HL-60 (cell line): ENCODE measurements at places on chromosomes 11 and 22.
A peak's percentile ranks its signal among the peaks of the same experiment; 100 is the strongest.

- no peak for DNase-seq
These were observed 252.2 kb upstream of the MTNR1B start for GRCh38 chr11:92717240-92717639.

- no peak for DNase-seq
These were observed 9.4 kb downstream of the CDC45 start for GRCh38 chr22:19488884-19489843.

- DNase-seq = no peak
These were observed 11.1 kb upstream of the PHLDA2 start for GRCh38 chr11:2940147-2940920.

DNA sequence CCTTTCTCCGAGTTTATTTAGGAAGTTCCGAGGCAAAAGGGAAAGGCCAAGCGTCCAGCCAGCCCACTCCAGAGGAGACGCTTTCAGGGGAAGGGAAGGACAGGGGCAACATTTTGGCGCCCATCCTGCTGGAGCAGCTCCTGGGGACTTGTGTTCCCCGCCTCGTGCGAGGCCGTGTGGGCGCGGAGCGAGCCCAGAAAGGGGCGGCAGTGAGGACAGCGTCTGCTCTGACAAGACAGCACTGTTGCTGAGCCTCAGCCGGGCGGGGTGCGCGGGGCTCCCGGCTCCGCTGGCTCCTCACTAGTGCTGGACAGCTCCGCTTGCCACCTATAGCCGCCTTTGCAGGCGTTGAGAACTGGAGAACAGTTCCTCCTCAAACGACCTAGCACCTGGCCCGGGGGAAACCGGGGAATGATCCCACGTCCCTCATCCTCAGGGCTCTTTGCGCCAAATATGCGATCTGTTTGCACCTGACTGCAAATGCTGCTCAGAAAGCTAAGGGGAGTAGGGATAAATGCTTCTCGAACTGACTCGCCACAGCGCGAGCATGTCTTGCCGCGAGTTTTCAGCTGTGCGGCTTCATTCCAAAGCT lies 722 bp upstream of the GUCY1A2 start:
- no peak for DNase-seq

DNA sequence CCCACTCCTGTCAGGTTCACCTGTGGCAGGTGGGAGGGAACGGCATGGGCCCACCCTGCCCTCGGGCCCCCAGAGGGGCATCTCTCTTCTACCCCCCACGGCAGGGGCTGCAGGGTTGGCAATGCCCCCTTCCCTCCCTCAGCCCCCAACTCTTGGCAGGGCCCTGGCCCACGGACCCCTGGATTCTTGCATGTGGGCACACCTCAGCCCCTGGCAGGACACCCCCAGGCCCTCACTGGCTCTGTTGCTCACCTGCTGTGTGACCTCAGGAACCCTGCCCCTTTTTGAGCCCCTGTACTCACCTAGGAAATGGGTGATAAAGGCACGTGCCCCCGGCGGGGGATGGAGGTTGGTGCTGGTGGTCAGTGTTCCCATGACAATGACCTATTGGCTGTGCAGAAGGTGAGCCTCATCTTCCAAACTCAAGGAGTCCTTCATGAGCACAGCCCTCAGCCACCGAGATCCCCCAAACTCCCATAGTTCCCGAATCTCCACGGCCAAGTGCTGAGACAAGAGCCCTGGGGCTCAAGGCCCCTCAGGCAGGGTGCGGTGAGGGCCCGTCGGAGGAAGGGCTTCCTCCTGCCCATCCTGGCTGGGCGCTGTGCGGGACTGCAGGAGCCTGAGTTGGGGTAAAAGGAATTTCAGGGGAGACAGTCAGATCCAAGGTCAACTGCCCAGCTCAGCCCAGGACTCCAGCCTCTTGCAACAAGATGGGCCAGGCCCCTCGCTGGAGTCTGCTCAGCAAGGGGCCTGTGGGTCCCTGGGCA lies 198.2 kb downstream of the IGLL1 start:
- no peak for DNase-seq

DNA sequence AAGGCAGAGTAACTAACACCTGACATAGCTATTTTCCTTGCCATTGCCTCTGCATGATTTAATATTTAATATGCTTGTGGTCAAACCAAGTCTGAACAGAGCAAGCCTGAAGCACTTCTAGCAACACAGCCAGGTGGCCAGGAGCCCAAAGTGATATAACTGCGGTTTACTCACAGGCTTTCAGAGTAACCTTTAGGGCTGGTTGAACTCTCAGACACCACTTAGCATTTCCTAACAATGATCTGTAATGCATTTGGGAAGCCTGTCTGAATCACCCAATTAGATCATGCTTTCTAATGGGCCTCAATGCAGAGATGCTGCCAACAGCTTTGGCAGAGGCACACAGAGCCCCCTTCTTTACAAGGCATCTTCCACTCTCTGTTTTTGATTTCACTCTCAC lies 96.1 kb downstream of the FDX1 start:
- DNase-seq = no peak

GRCh38 chr11:72430741-72431570 lies 3.4 kb downstream of the CLPB start:
- DNase-seq = peak; percentile 58

- no peak for DNase-seq
These were observed 7.2 kb downstream of the NDUFC2 start for GRCh38 chr11:78072455-78072854.

DNA sequence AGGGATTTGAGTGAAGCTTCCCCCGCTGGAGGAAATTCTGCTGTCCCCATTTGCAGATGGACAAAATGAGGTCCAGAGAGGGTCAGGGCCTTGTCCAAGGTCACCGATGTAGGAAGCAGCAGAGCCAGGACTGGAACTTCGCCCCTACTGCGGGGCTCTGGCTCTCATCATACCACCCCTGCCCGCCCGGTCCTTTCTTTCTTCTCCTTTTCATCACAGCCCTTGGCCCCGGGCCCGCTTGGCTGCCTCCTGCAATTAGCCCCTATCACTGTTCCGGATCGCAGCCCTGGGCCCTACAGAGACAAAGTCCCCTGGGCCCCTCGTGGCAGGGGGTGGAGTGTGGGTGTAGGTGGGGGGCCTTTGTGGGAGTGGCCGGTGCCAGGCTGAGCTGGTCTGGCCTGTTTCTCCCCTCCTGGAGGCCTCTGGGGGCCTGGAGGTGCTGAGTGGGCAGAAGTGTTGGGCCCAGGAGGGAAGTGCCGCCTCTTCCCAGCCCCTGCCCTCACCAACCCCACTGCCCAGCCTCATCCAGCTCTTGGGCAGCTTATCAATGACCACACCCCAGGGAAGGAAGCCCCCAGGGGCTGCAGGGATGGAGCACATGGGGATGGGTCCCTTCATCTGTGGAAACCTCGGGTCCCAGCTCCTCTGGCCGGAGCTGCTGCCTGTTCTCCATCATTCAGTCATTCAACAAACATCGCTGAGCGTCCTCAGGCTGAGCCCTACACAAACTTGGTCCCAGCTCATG lies 3.4 kb downstream of the EMID1 start:
- no peak for DNase-seq

DNA sequence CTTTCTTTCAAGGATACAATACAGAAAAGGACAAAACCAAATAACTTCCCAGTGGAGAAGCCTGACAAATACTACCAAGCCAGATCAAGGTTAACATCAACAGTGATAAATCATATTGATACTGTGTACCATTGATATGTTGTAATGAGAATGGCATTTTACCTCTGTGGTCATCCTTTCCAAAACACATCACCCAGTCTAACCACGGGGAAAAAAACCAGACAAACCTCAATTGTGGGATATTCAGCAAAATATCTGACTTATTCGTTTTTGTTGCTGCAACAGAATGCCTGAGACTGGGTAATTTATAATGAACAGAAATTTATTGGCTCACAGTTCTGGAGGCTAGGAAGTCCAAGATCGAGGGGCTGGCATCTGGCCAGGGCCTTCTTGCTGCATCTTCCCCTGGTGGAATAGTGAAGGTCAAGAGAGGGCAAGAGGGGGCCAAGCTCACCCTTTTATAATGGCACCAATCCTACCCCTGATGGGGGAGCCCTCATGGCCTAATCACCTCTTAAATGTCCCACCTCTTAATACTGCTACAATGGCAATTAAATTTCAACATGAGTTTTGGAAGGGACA lies 66.1 kb downstream of the FAM76B start:
- DNase-seq = no peak

DNA sequence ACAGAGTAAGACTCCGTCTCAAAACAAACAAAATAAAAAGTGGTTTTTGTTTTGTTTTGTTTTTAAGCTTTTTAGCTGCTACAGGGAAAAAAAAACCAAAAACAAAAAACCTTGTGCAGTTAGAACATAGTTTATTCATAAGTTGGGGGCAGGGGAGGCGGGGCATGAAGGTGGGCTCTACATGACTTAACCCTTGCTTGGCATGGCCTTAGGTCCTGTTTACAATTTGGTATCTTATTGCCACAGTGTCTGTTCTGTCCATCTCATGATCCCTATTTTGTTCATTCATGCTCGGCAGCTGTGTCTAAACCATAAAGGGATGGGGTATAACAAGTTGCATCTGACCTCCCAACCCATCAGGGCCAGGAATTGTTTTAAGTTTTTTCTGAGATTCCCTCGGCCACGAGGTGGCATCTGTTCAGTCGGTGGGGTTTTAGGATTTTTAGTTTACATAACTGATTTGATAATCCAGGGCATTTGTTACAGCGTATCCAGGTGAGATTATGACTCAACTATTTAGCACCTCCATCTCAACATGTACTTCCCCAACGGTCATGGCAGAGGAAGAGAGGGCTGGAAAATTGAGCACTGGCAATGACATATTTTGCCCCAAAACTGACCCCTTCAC lies 6.9 kb downstream of the AP5B1 start:
- DNase-seq = no peak

GRCh38 chr11:68727783-68728182 lies 23.5 kb downstream of the TESMIN start:
- DNase-seq = no peak

DNA sequence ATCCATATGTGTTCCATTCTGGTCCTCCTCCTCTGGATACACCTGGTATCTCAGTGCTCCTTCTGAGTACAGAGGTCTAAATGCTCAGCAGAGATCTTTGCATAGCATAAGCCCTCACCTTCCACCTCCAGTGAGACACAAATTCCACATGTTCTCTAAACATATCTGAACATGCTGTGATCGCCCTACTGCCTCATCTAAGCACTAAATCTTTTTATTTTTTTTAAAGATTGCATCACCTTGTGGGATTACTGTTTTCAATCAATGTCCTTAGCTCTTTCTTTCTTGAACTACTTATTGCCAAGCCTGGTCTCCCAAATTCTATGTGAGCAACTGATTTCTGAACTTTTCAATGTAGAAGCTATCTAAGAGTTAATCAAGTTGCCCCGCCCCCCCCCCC lies 113.4 kb downstream of the TRPC6 start:
- no peak for DNase-seq

- DNase-seq = no peak
These were observed 8.7 kb downstream of the ANO9 start for GRCh38 chr11:433111-433510.

DNA sequence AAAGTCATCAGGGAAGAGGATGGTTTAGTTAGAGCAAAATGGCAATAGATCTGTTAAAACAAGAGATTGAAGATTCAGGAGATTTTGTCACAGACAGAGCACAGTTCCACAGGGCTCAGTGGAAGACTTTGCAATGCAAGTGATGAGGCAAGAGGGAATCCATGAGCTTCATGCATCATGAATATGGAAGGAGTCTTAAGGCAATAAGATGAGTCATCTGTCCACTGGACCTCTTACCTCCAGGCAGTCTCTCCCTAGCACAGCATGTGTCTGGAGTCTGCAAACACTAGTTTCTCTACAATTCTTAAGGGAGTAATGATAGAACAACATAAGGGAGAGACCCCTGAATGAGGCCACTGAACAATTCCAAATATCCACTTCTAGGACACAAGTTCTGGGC lies 245.7 kb downstream of the NXPE2 start:
- DNase-seq = no peak

DNA sequence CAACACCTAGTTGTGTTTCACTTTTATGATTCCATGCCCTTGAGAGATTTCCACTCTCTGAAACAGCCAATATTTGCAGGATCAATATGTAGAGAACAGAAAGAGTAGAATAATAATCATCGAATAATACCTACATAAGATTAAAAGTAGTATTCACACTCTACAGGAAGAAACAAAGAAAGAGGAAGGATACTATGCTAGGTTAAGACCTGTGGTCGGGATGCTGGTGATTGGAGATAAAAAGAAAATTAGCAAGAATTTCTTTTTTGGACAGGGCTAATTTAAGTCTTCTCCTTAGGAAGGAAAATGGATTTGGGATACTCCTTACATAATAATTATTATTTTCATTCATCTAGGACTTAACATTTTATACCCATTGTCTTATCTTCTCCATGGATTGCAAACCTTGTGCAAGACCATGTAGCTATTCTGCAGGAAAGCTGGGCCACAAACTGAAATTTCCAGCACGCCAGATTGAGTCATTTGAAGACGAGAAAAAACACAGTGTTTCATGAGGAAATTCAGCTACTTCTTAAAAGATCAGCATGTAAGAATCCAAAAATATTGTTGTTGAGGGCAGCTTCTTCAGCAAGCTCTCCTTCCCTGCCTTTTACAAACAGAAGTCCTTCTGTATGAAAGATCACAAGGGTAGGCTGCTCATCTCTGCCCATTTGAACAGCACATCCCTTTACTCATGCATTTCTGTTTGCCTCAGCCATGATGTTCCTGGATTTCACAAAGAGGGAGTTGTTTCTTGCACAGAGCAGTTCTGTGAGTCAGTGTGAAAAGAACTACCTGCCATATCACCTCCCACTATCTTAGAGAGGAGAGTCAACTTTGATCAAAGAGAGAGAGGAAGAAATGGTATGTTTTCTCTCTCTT lies 90.7 kb downstream of the FAM76B start:
- peak; percentile 59 for DNase-seq

GRCh38 chr11:111762981-111763643 lies 3.1 kb downstream of the PPP2R1B start:
- DNase-seq = no peak

DNA sequence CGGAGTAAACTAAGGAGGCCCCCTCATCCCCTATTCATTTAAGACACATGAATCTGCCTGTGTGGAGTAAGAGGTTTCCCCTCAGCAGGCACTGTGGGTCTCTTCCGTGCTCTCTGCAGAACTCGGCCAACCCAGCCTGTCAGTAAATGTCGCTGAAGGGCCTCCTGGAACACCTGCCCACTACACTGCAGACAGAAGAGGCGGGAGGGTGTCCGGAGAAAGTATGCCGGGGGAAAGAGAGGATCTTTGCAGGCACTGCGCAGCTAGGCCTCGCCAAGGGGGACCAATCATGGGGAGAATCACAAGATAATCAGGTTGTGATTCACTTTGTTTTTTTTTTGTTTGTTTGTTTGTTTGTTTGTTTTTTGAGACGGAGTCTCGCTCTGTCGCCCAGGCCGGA lies 110.8 kb downstream of the MORC2 start:
- no peak for DNase-seq
